ENCODE measurements at places on chromosomes 1 and 21.

- DNase-seq, result no peak
Measured at GRCh38 chr21:43727519-43728153, 8.7 kb downstream of the PDXK start.

- no peak for DNase-seq
Measured at GRCh38 chr1:231188072-231188471, 26.2 kb downstream of the TRIM67 start.

GRCh38 chr1:118944133-118944532, 44.0 kb downstream of the TBX15 start:
- DNase-seq, result no peak

- DNase-seq, result no peak
Measured at GRCh38 chr1:63888984-63889383, 115.2 kb downstream of the ROR1 start.

- DNase-seq, result no peak
Measured at GRCh38 chr1:231401478-231401877, 20.6 kb downstream of the EGLN1 start.

DNA sequence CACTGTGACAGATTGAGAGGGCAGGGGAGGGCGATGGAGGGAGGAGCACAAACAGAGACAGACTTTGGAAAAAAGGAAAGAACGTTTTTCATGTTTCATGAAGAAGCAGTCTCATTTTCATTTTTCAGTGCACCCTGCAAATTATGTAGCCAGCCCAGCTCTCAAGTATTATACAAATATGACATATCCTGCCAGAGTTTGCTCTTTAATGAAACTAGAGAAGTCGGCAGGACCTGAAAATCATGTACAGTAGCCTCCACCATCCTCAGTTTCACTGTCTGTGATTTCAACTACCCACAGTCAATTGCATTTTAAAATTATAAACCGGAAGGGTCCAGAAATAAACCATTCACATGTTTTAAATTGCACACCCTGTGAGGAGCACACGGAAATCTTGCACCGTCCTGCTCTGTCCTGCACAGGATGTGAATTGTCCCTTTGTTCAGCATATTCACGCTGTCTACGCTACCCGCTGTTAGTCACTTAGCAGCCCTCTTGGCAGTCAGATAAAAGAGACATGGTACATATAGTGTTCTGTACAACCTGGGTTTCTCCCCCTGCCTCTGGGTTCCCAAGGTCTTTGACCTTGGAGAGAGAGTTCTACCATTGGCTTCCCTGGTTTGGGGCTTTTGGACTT, 13.6 kb upstream of the ADARB1 start:
- DNase-seq, result no peak

All from cerebellar cortex (tissue), 1 donor.